ENCODE measurements at places on chromosomes 11 and 22.

DNA sequence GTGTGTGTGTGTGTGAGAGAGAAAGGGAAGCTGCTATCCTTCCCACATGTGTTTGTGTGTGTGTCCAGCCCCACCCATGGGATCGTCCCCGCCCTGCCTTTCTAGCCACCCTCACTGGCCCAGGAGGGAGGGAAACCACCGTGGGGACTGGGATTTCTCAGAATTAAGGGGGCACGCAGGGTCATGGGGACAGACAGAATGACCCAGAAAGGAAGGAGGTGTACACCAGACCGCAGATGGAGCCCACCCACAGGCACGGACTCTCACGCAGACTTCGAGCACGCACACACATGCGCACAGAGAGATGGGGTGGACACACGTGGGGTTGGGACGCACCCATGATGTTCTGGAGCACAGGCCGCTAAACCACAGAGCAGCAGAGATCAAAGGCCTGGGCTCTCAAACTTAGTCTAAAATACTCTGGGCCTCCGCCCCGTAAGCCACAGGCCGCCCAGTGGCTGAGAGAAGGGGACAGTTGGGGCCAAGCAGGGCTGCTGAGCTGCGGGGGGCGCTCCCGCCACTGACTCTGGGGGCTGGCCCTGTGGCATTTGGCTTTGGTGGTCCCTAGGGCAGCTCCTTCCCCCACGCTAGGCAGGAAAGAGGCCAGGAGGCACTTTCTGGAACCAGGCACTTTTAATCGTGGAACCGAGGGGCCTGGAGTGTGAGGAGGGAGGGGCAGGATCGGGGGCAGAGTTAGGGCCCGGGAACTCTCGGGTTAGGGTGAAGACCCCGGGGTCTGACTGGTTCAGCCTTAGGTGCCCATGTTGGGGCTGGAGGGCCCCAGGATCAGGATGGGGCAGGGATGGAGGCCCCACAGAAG, 1.5 kb downstream of the IFITM5 start:
- DNase-seq = no peak

DNA sequence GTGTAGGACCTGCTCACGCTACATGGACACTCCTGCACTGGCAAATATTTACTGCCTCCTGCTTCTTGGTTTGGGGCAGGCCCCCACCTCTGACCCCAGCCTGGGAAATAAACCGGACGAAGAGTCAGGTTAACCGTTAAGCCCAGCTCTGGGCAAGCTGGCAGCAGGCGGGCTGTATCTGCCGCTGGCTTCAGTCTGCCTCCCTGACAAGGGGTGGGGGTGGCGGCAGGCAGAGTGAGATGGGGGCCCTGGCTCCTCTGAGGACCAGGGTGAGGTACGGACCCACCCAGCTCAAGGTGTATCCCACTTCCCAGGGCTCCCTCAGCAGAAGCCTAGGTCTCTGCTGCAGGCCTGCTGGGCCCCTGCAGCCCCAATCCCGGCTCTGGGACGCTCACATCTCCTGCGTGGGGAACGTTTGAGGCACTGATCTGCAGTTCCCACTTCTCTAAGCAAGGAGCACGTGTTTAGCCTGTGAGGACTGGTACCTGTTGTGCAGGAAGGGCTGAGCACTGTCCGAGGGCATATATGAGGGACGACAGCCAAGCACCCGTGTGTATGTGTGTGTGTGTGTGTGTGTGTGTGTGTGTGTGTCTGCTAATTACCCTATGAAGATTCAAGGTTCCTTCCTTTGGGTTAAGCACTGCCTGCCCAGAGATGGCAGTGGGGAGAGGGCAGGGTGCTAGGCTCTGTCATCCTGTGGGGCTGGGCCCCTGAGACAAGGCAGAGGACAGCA, 1.1 kb upstream of the LRRC75B start:
- DNase-seq = no peak

GRCh38 chr11:19395050-19395449, 154.3 kb upstream of the E2F8 start:
- no peak for DNase-seq

GRCh38 chr11:37503411-37504059, 905.5 kb upstream of the RAG2 start:
- no peak for DNase-seq

DNA sequence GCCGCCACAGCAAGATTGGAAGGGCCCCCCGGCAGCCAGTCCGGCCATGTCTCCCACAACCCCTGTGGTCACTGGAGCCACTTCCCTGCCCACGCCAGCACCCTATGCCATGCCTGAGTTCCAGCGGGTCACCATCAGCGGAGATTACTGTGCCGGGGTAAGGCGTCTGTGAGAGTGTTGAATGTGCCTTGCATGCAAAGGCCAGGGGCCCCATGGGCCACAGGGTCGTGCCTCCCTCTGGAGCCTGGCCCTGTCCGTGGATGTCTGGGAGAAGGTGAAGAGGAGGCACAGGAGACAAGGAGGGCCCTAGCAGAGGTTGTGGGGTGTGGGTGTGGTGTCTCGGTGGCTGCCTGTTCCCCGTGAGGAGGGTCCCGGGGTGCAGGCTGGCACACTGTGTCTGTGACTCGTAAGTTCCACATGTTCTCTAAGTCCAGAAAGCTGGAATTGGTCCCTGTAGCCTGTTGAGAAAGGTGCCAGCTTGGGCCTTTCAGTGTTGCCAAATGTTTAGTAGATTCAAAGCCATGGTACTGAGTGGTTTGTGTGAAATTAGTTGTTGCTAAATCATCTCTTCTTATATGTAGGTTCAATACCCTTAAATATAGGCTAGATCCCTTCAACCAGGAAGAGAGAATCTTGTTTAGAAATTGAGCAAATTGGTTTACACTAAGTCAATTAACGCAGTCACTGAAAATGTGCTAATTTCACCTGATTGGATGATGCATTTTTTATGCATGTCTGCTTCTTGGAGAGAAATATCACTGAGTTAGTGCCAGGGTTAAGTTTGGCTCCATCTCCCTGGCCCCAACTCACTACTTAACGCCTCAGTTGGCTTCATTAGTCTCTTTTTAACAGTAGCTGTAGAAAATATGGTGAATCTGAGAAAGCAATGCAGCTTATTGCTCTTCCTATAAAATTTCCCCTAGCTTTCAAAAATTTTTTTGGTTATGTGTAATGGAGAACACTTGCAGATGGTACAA, 23.8 kb downstream of the AMPD3 start:
- DNase-seq = no peak

GRCh38 chr11:119359365-119360214, 13.1 kb upstream of the MFRP start:
- DNase-seq = no peak

GRCh38 chr11:83663446-83663845, 377.3 kb upstream of the CCDC90B start:
- DNase-seq = no peak

DNA sequence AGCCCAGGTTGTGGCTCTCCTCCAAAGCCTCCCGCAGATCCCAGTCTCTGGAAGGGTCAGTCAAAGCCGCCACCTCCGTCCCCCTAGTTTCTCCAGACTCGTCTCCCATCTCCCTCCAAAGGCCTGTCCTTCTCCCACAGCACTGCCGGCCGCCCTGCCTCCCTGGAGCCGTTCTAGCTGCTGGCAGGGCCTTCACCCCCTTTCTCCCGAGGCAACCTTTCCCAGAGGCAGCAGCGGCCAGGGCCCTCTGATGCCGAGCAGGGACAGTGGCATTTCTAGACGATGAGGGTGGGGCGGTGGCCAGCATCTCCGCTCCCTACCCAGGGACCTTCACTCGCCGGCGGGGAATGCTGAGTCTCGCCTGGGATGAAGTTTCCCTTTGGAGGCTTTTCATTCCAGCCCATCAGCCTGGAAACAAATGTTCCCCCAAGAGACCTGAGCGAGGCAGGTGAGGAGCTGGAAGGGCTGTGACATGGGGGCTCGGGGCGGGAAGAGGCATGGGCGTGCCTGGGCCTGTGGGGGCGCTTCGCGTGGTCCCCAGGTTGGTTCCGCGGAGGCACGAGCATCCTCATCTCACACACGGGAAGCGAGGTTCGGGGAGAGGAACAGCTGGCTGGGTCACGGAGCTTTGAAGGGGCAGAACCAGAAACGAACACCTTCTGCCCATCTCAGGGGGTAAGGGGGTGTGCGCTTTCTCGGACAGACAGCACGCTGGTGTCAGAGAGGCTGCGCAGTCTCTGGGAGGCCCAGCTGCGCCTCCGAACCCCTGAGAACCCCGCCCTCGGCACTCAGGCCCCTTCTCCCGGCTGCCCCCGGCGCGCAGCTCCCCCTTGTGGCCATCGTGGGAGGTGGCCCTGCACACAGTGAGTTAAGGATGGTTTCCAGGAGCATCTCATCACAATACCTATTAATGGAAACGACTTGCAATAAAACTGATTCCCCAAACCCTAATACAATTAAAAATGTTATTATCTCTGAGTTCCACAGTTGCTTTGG, 18.1 kb upstream of the KLHL35 start:
- DNase-seq = no peak

- DNase-seq = no peak
Observed at GRCh38 chr11:13292970-13293369, 15.4 kb downstream of the BMAL1 start.
